ENCODE measurements at places on chromosomes 2 and 18.

- DNase-seq, result no peak
Observed at GRCh38 chr2:58131191-58132011, 84.8 kb downstream of the VRK2 start.

DNA sequence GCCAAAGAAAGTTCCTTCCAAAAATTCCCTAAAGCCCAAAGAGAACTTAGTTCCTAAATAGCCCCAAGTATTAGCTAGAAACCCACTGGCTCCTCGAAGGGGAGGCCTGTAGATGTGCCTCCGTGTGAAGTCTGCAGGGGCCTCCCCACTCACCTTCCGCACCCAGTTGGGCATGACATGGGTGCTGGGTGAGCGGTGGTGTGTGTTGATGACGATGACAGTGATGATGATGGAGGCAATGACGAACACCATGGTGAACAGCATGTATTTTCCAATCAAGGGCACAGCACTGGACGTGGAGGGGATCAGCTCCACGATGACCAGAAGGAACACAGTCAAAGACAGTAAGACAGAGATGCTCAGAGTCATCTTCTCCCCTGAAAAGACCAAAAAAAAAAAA is 14.5 kb downstream of the CHRNA1 start:
- DNase-seq, result no peak

GRCh38 chr18:7980136-7980535 is 413.0 kb downstream of the PTPRM start:
- DNase-seq, result no peak

GRCh38 chr2:162579986-162580385 is 236.1 kb downstream of the GCA start:
- no peak for DNase-seq

DNA sequence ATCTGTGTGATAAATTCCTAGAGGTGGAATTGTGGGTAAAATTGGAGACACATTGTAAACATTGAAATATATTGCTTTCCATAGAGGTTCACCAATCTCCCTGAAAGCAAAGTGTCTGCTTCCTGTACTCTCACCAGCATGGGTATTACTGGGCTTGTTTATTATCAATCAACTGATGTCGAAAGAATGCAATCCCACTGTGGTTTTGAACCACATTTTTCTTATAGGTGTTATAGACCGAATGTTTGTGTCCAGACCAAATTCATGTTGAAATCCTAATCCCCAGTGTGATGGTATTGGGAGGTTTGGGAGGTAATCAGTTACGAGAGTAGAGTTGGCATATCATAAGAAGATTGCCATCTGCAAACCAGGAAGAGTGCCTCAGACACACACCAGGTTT is 1212.4 kb downstream of the LRP1B start:
- DNase-seq, result no peak
